ENCODE measurements at places on chromosomes 5 and 9.
A peak's percentile ranks its signal among the peaks of the same experiment; 100 is the strongest.

DNA sequence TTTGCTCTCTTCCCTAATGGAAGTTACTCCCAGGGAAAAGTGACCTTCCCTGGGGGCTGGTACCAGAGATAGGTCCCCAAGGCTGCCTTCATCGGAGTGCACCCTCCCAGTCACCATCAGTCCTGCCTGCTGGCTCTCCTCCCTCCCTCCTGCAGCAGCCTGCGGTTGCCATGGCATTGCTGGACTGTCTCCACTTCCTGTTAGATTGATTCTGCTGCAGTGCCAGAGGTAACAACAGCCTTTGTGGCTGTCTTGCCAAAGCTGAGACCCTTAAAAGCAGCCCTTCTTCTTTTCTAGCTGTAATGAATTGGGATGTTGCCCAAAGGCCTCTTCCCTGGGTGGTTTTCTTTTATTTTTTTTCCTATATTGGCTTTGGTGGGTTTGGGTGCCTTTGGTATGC is 78.1 kb upstream of the PRLR start:
- peak; percentile 16 for DNase-seq
- no peaks in the 10 kb centered on the region for H3K36me3 ChIP-seq
- H3K4me1 ChIP-seq = no peaks in the 10 kb centered on the region
- H3K27ac ChIP-seq = no peak overlapping the region
- no peaks in the 10 kb centered on the region for H3K27me3 ChIP-seq

- H3K36me3 ChIP-seq = no peaks in the 10 kb centered on the region
- no peak for DNase-seq
- no peaks in the 10 kb centered on the region for H3K27me3 ChIP-seq
- no peak overlapping the region for H3K27ac ChIP-seq
- H3K4me3 ChIP-seq = no peak overlapping the region
These were observed 166.0 kb downstream of the SPATA31D1 start for GRCh38 chr9:82154573-82154972.

DNA sequence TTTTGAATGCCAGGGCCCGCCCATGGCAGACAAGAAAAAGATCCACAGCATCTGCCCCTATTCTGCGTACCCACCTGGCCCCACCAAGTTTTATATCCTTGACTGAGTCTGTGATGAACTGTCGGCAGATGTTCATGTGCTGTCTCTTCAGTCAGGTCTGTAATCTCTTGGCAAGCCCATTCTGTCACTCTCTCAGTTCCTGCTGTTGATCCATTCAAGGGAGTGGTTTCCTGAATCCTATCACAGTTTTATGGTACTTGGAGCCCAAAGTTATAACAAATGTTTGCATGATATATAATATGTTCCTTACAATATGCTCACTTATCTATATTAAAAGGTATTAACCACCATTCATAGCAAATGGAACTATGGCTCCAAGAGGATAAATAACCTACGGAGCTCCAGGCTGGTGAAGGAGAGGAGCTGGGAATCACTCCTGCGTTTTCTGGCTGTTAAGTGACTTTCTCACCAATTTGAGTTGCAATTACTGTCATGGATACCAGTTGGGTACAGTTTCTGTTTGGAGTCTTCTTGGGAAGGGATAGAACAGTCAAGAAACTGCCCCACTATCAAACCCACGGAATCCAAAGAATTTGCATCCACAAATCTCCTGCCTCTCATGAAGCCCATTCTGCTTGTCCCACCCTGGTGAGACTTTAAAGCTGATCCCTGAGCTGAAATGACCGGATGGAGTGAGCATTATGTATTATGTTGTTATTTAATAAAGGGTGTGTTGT is 103.4 kb upstream of the SPRY4 start:
- H3K27me3 ChIP-seq = no peaks in the 10 kb centered on the region
- H3K4me1 ChIP-seq = peaks cover 26% of the 10 kb centered on the region
- no peak overlapping the region for H3K27ac ChIP-seq

GRCh38 chr5:163614787-163615186 is 109.4 kb downstream of the MAT2B start:
- no peak for DNase-seq
- H3K36me3 ChIP-seq = no peaks in the 10 kb centered on the region
- H3K27me3 ChIP-seq = no peaks in the 10 kb centered on the region

- no peak overlapping the region for H3K4me3 ChIP-seq
- DNase-seq = no peak
- no peak overlapping the region for H3K27ac ChIP-seq
- peaks cover 54% of the 10 kb centered on the region for H3K36me3 ChIP-seq
- no peaks in the 10 kb centered on the region for H3K27me3 ChIP-seq
These were observed 32.7 kb downstream of the RAD50 start for GRCh38 chr5:132589467-132589866.

All from common myeloid progenitor, CD34-positive (primary cell).